ENCODE measurements at places on chromosomes 12 and 14.

- DNase-seq = no peak
Measured at GRCh38 chr12:121992059-121992879, 29.4 kb upstream of the BCL7A start.

- no peak for DNase-seq
Measured at GRCh38 chr14:34623506-34623905, 6.4 kb downstream of the SNX6 start.

DNA sequence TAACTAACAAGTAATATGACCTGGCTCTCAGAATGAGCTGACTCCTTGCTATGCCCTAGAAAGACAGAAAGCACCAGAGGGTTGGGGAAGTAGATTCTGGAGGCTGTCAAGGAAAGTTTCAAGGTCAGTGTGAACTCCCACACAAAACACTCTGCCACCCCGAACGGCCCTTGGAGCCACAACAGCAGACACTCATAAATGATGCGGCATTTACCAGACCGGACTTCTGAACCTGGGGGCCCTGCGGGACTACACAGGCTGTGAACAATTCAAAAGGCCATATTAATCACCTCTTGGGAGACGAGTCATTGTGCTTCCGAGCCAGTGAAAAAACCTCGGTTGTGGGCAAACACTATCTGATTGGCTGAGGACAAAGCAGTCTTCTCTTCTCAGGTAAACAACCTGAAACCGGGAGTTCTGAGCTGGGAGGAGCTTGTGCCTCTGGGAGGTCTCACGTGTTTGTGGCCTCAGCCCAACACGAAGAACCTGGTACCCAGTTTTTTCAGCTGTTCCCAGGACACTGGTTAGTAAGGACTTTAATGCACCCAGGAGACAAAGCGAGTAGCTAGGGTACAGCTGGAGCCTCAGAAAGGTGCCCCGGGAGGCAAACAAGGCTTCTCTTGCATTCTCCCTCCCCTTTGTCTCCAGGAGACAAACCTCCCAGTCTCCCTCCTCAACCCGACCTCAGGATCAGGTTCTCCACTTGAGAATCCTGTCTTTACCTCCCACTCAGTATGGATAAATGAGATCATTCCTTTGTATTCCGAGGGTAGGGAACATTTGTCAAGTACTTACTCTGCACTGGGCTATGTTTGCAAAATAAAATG is 35.3 kb downstream of the VWF start:
- no peak for DNase-seq

DNA sequence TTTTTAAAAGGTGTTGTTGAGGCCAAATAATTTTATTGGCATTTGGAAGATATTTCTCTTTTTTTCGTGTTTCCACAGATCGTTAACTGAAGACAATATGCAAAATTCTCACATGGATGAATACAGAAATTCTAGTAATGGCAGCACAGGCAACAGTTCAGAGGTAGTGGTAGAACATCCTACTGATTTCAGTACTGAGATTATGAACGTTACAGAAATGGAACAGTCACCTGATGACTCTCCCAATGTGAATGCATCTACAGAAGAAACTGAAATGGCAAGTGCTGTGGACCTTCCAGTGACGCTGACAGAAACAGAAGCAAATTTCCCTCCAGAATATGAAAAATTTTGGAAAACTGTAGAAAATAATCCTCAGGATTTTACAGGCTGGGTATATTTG is 11.2 kb downstream of the PRPF39 start:
- DNase-seq = no peak

GRCh38 chr14:65223636-65224035 is 121.3 kb upstream of the MAX start:
- no peak for DNase-seq

DNA sequence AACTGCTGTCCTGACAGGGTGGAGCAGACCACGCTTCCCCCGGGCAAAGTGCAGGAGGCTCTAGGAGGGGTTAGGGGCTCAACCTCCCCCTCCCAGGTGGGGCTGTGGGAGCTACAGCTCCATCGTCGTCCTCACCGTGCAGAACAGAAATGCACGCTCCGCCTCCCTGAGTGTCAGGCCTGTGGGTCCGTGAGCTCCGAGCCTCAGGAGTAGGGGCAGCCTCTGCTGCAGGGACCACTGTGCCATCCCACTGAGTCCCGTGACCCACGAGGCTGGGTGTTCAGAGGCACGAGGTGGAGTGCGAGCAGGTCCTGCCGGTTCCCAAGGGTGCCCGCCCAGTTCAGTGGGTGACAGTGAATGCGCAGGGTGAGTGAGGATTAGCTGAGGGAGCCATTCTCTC is 48.6 kb downstream of the CACNA1C start:
- no peak for DNase-seq

Measured in left hindlimb (tissue), 1 donor.